ENCODE measurements at places on chromosomes 12 and 14.

GRCh38 chr12:58363971-58364370 is 422.6 kb downstream of the ATP23 start:
- no peak for DNase-seq

- DNase-seq, result no peak
These were observed 41.3 kb downstream of the EGLN3 start for GRCh38 chr14:33909380-33910084.

- DNase-seq, result peak; percentile 63
These were observed 1.1 kb upstream of the CKAP4 start for GRCh38 chr12:106248846-106249371.

DNA sequence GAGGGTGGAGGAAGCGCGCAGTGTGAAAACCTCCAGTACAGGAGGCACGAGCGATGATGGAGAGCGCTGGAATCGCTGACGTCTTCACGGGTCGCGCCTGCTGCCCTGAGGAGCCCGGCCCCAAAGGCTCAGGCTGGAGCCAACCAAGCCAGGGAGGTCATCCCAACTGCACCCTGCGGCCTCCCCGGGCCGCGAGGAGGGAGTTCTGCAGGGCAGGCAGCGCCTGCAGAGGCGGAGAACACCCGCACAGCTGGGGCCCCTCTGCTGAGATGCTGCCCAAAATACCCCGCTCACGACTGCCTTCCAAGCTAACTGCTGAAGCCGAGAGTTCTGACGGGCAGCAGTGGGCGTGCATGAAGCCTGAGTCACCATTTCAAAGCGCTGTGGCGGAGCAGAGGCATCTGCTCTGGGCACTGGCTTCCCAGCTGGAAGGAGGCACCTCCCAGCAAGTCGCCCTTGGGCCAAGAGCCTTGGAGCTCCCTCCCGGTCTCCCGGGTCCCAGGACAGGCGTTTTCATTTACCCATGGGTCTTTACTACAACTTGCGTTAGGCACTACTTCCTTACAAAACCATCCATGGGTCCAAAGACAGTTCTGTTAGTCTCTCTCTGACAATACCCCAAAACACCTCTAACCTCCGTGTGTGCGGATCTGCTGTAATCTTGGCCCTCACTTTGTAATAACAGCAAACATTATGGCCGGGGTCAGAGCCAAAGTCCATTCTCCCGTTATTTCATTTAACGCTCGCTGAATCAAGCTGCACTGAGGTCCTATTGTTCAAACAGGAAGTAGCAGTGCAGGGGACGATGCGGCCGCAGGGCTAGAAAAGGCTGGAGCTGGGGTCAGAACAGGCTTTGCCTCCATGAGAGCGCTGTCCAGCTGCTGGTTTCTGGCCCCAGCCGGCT is 60.1 kb upstream of the RIMBP2 start:
- DNase-seq, result peak; percentile 25

DNA sequence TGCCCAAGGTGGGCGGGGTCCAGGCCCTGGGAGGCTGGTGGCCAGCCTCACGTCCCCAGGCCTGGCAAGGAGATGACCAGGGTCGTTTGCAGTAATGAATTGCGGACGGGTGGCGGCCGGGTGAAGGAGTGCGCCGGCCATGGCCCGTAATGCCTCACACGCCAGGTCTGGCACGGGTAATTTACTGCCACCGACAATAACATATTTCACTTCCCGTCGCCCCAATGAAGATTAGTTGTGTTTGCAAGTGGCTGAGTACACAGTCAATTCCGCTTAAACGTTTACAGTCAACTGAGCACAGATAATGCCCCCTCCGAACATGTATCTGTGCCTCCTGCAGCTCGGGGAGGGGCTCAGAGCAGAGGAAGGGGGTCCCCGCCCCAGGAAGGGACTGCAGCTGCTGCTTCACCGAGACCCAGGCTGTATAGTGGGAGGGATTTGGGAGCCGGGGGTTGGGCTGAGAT is 48.3 kb downstream of the MVK start:
- no peak for DNase-seq

DNA sequence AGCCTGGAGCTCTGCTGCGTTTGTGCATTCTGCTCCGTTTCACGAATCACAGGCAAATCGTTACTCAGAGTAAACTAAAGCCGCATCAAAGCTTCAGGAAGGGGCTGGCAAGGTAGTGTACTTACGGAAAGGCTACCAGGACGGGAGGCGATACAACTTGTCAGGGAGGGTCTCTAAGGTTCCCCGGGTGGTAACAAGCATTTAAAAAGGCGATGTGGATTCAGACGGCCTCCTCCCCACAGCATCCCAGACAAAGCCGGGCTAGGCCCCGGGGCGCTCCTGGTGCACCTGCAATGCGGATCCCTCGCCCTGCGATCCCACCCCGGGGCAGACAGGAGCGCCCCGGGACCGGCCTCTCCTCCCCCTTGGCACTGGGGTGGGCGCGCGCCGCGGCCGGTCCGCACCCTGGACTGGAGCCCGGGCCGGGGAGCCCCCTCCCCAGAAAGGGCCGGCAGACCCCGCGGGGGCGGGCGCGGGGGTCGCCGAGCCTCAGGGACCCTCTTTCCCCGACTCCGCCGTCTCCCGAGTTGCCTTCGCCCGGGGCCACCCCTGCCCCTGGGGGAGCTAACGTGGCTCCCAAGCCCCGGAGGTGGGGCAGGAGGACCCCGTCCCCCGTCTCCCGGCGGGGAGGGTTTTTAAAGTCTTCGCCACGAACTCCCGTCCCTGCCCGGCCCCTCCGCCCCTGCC is 718 bp downstream of the CCDC92 start:
- peak; percentile 40 for DNase-seq

GRCh38 chr12:81759190-81760051 is at the start of gene PPFIA2:
PPFIA2 (minus strand) TSS chr12:81759350.
- DNase-seq, result no peak

DNA sequence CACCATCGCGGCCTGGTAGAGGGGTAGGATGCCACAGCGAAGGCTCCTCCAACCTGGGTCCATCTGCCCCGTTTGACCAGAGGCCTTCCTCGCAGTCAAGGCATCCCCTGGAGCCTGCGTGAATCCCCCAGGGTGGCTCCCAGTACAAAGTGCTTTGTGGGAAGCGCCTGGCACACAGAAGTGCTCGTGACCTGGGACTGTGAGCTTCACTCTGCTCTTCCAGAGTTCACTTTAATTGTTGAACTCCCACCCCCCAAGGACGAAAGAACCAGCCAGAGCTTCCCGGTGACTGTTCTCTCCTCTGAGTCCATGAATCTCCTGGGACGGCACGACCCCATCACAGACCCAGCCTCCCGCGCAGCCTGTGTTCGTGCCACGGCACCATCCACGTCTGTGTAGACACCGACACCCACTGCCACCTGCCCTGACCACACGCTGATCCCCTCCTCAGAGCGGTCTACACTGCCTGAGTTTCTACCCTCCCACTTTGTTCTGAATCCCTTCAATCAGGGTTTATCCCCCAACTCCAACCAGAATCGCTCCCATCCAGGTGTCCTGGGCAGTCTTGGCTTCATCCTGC is 15.9 kb downstream of the P2RX2 start:
- no peak for DNase-seq

DNA sequence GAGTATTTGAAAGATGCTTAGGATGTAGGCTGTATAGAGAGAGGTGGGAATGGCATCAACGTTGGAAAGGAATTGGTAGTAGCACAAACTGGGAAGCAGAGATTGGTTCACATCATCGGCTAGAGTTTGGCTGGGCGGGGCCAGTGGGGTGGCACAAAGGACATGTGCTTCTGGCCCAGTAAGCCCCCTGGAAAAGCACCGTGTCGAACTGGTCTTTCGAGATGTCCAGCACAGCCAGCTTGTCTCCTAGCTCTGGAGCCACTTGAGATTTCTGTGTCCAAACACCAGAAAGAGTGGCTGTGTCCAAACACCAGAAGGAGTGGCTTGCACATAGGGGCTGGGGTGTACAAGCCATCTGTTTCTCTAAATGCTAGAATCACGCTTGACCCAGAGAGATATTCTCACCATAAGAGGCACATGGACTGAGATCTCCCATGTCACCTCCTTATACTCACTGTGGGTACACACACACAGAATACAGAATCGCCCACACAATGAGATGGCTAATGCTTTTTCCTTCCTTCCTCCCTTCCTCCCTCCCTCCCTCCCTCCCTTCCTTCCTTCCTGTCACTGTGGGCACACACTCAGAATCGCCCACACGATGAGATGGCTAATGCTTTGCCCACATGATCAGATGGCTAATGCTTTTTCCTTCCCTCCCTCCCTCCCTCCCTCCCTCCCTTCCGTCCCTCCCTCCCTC is 41.8 kb upstream of the KCNK13 start:
- DNase-seq, result no peak

- DNase-seq, result no peak
These were observed 23.0 kb upstream of the BATF start for GRCh38 chr14:75499084-75499875.

DNA sequence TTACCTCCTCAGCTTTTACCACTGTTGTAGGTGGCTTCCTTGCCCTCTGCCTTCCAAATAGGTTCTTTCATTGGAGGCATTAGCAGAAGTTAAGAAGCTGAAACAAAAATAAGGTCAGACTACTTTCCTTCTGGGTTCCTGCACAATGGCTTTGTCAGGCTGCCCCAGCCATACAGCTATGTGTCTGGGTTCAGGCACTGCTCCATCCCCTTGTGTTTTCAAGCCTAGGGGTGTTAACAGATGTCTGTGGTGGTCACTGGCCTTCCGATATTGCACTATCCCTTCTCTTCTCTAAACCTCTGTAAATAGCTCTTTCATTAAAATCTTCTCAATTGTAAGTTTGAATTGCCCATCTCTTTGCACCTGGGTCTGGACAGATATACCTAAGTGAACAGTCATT is 728.9 kb downstream of the SLC16A7 start:
- no peak for DNase-seq

DNA sequence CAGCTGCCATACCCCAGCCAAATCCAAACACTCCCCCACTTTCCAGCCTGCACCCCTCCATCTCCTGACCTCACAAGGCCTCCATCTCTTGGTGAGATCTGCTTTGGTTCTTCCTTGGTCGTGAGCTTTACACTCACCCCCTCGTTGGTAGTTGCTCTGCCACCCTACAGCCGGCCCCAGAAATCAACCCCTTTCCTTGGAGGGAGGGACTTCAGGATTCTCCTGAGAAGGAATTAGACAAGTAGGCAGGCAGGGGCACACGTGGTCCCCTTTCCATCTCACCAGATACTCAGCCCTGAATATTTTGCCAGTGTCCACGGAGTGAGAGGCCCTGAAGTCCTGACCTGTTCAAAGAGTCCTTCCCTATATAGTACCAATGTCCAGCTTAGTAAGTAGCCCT is 120.0 kb upstream of the PWP1 start:
- no peak for DNase-seq

DNA sequence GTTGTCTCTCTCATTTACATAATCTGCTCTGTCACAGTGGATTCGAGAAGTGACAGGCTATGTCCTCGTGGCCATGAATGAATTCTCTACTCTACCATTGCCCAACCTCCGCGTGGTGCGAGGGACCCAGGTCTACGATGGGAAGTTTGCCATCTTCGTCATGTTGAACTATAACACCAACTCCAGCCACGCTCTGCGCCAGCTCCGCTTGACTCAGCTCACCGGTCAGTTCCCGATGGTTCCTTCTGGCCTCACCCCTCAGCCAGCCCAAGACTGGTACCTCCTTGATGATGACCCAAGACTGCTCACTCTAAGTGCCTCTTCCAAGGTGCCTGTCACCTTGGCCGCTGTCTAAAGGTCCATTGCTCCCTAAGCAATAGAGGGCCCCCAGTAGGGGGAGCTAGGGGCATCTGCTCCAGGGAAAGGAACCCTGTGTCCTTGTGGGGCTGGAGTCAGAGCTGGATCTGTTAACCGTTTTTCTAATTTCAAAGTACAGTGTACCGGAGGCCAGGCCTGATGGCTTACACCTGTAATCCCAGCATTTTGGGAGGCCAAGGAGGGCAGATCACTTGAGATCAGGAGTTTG is 5.1 kb downstream of the ERBB3 start:
- peak; percentile 14 for DNase-seq

DNA sequence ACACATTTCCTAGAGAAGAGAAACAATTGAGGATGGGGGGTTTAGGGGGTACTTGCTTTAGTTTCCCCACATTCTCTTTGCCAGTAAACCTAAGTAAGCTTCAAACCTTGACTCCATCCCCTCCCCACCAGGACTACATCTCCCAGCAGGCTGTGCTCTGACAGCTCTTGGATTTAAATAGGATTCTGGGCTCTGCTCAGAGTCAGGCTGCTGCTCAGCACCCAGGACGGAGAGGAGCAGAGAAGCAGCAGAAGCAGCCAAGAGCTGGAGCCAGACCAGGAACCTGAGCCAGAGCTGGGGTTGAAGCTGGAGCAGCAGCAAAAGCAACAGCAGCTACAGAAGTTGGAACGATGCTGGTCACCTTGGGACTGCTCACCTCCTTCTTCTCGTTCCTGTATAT is 20.6 kb downstream of the RDH12 start:
- no peak for DNase-seq

DNA sequence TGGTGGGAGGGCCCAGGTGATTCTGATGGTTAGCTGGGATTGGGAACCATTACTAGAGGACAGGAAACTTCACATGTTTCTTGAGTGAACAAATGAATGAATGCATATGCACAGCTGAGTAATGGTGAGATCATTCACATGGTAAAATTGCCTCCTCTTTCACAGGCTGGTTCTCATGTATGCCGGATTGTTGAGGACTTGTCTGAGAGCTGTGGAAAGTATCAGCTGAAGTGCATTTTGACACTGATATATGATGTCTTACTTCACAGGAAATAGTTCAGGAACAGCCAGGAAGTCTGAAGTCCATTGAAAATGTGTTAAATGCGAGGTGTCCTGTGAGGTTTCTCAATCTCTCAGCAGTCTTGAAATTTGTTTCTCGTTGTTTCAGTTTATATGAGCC is 77.6 kb upstream of the DACT1 start:
- no peak for DNase-seq

DNA sequence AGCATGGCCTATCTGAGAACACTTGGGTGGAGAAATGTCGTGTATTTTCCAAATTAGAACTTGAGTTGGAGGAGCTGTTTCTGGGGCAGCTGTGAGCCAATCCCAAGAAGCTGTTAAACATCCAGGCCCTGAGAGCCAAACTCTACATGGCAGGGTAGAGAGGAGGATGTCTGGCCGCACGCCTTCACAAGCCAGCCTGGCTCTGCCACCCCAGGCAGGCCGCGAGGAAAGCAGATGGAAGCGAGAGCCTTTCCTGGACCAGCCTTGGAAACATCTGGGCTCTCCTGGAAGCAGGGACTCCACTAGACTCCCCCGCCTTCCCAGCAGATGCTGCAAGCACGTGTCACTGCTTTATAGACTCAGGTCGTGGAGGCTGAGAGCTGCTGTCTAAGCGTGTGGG is 312.8 kb upstream of the FKBP4 start:
- no peak for DNase-seq

GRCh38 chr12:128727461-128727860 is 96.3 kb downstream of the SLC15A4 start:
- no peak for DNase-seq

GRCh38 chr14:81311778-81312177 is 88.3 kb downstream of the STON2 start:
- no peak for DNase-seq

GRCh38 chr12:31834150-31834549 is 105.3 kb upstream of the AMN1 start:
- no peak for DNase-seq

- DNase-seq, result no peak
These were observed 9.3 kb upstream of the HDAC7 start for GRCh38 chr12:47828976-47829482.

GRCh38 chr14:51860825-51861499 is 550 bp downstream of the GNG2 start:
- DNase-seq, result peak; percentile 52

- no peak for DNase-seq
These were observed 1193.7 kb downstream of the GALC start for GRCh38 chr14:86799244-86799647.

- no peak for DNase-seq
These were observed 1.9 kb downstream of the CCDC91 start for GRCh38 chr12:28192125-28192524.

All from CD4-positive, alpha-beta T cell treated with Interleukin-17A for 1 hour (primary cell).